MCF 10A (cell line): ENCODE measurements at places on chromosomes 7 and 10.
A peak's percentile ranks its signal among the peaks of the same experiment; 100 is the strongest.

- no peak for DNase-seq
Measured at GRCh38 chr7:44631458-44632115, 25.2 kb downstream of the OGDH start.

DNA sequence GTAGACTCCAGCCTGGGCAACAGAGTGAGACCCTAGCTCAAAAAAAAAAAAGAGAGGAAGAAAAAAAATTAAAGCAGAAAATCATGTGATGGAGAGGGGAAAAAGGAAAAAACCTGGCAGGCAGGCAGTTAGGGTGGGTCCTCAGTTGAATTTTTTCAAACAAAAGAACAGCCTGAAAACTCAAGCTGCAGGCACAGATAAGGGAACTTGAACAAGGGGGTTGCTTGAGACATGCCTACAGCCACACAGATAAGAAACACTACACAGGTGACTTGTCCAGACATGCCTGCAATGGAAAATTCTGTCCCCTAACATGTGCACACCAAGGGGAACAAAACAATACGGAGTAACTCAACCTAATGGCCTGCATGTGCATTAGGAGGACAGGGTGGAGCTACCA, 19.2 kb downstream of the VIM start:
- no peak for DNase-seq

DNA sequence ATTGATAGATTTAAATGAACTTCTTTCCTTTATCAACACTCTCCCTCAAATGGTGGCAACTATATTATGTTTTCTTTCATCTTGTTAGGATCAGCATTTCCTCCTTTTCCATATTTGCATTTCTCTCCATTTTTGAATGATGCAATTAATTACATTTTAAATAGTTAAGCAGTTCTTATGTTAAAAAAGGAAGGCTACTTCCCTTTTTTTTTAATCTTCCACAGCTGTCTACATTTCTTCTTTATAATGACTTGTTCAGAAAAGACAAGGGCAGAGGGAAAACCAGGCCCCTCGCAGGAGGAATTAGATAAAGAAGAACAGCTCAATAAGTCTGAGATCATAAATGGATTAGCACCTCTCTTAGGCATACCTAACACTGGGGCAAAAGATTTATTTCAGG, 208.9 kb downstream of the ARL4A start:
- no peak for DNase-seq

GRCh38 chr7:37536706-37537105, 88.0 kb upstream of the ELMO1 start:
- DNase-seq = no peak

DNA sequence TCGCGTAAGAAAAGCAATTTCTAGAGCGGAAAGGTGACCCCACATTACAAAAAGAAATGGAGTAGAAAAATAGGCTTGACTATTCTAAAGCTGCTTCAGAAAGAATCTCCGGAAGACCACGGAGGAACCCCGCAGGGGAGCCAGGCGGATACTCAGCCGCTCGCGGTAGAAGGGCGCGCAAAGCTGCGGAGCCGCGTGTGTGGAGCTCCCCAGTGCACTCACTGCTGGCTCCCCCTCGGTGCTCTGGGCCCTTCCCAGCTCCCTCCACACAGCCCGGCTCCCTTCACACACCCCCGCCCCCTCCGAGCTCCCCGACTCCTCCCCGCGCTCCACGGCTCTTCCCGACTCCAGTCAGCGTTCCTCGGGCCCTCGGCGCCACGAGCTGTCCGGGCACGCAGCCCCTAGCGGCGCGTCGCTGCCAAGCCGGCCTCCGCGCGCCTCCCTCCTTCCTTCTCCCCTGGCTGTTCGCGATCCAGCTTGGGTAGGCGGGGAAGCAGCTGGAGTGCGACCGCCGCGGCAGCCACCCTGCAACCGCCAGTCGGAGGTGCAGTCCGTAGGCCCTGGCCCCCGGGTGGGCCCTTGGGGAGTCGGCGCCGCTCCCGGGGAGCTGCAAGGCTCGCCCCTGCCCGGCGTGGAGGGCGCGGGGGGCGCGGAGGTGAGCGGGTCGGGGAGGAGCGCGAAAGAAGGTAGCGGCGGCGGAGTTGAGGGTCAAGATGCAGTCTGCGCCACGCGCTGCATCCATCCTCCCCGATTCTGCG, at the start of gene STEAP2:
Gene STEAP2 (plus strand): TSS at position 350 of the 758 bp plus-strand sequence. CDS start 13,343 bp downstream, outside the sequence.
- DNase-seq = peak; percentile 88

GRCh38 chr10:14524691-14525324, 194.1 kb upstream of the FRMD4A start:
- DNase-seq = no peak

DNA sequence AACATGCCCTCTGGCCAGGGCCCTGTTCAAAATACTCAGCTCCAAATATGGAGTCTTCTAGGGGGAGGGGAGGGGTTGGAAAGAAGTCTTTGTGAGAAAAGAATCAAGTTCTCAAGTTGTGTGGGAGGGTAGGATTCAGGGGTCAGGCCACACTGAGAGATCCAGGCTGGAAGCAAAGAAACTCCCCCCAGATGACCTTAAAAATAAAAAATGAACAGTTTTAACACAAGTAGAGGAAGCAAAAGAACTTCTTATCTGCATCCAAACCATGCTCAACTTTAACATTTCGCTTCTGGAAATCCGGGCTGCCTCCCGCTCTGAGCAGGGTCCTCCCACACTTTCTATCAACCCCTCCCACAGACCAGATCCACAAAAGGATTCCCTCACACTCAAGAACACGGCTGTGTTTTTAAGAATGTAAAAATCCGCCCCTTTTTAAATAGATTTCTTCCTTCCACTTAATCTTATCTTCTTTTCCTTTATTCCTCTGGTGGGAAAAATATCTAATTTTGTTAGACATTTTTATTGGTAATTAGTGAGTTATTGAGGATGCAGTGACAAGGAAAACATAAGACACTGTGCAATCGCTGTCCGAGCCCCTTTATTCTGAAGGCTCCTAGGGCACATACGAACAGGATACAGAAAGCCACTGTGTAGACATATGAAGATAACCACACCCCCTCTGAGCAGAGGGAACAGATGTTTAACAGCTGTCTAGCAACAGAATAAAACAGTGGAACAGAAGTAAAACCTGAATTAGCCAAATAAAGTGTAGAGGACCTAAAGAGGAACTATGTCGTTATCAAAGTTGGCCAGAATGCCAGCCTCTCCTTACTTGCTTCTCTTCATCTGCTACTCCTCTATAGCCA, 43.8 kb downstream of the CYTH3 start:
- no peak for DNase-seq

DNA sequence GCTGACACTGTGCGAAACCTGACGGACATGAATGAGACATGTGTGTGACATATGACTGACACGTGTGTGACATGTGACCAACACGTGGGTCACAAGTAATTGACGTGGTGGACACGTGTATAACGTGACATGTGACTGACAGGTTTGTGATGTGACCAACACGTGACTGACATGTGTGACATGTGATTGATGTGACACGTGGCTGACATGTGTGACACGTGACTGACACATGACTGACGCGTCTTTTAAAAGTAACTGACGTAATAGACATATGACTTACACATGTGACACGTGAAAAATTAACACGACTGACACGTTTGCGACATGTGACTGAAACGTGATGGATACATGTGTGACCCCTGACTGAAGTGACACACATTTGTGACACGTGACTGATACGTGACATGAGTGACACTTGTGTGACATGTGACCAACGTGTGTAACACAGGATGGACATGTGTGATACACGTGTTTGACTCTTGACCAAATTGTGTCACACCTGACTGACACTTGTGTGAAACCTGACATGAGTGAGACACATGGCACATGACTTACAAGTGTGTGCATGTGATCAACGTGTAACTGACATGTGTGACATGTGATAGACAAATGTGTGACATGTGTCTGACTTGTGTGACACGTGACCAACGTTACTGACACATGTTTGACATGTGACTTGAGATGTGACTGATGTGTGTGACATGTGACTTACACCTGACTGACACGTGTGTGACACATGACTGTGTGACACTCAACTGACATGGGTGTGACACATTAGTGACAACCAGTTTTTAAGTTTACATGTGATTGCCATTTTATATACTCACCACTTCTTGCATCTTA, 56.9 kb downstream of the ZNF92 start:
- no peak for DNase-seq

DNA sequence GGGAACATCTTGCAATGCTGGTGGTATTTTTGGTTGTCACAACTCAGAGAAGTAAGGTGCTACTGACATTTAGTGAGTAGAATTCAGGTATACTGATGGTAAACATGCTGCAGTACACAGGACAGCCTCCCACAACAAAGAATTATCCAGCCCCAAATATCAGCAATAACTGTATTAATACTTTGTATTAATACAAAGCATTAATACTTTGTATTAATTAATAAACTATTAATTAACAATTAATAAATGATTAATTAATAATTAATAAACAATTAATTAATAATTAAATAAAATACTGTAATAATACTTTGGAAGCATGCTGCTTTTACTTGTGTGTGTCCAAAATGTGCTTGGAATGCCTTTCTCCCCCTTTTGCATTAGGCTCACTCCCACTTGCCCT, 62.5 kb downstream of the ZNF92 start:
- DNase-seq = no peak

- DNase-seq = no peak
Measured at GRCh38 chr10:69179089-69179742, 818 bp upstream of the SUPV3L1 start.

- DNase-seq = no peak
Measured at GRCh38 chr7:136033413-136034031, 56.4 kb upstream of the MTPN start.

GRCh38 chr7:87599336-87599735, 1.3 kb downstream of the ABCB1 start:
- DNase-seq = no peak

- DNase-seq = no peak
Measured at GRCh38 chr7:103134836-103135554, 13.9 kb downstream of the NAPEPLD start.

DNA sequence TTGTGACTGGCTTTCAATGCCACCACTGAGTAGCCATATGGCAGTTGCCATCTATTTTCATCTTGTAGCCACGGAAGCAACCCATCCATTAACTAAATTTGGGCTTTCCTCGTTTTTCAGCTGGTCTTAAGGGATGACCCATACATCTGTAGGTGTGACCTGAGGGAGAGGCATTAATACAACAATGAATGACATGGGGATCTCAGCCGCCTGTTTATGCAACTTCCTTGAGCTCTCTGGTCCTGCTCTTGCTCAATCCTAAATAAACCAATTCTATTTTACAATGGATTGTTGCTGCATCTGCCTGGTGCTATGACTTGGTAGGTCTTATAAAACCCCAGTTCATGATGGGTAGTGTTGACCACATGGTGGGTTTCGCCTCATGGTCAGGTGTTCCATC, 21.9 kb upstream of the ADAM22 start:
- DNase-seq = peak; percentile 20

DNA sequence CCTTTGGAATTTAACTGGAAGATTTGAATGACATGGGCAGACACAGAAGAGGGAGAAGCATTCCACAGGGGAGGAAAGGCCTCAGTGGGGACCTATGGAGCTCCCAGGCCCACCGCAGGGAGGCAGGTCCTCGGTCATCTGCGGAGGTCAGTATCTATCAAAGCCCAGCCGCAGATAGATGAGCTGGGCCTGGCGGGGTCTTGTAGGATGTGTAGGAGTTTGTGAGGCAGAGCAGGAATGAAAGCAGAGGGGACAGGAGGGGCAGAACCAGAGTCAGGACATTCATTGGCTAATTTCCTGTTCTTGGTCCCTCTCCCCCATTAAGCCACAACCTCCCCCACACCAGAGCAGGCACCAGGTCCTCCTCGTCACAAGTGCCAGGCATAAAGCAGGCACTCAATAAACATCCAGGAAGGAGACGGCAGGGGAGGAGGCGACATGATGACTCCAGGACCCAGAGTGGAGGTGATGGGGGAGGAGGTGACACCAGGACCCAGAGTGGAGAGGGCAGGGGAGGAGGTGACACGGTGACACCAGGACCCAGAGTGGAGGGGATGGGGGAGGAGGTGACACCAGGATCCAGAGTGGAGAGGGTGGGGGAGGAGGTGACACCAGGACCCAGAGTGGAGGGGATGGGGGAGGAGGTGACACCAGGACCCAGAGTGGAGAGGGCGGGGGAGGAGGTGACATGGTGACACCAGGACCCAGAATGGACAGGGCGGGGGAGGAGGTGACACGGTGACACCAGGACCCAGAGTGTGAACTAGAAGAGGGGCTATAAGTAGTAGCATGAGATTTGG, 83.7 kb upstream of the PDGFA start:
- no peak for DNase-seq

DNA sequence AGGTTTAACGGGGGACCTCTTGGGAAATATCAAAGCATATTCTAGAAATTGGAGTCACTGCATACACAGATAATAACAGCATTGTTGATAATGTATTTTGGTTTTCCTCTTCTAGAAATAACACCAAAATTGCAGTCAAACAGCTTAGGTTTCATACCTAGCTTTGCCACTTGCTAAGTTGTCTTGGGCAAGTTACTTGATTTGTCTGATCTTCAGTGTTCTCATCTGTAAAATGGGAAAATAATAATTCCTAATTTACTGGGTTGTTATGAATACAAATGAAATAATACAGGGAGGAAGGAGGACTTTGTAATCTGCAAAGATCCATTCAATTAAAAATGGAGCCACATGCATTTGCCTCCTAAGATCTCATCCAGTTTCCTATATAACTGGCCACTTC, 20.3 kb upstream of the NUP205 start:
- DNase-seq = no peak

DNA sequence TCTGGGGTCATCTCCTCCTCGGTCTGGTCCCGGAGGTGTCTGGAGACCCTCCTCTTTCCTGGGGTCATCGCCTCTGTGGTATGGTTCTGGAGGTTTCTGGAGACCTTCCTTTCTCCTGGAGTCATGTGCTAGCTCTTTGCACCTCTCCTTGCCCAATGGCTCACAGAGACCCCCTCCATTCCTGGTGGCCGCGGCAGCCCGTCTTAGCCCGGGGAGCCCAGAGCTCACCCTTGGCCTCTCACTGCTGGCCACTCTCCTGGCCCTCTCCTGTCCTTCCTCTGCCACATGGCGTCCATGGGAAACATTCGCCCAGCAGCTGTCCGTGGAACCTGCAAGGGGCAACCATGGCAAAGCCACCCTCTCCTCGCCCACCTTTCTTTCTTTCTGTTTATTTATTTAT, 20.2 kb upstream of the FOXL3 start:
- DNase-seq = no peak

- DNase-seq = no peak
Measured at GRCh38 chr10:84360637-84361365, 32.4 kb downstream of the CCSER2 start.

DNA sequence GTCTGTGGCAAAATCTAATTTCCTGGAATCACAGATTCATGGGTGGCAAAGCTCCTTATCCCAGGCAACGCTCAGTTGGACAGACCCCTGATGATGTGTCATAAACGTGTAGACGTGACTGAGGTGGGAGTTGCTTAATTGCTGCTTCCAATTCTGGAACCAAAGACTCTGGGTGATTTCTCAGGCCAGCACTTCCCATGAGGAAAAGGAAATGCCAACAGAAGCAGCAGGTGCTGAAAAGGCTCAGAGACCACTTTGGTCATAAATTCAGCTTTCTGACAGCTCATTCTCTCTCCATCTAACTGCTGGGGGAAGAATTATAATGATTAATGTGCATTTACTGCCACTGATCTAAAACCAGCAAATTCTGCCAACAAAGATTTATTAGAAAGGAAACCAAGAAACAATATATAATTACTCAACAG, 88.7 kb downstream of the OSBPL3 start:
- no peak for DNase-seq
